Activated CD4-positive, CD25-positive, alpha-beta regulatory T cell treated with anti-CD3 and anti-CD28 coated beads, Interleukin-2, amount 50 U/mL, for 24 hours (primary cell): ENCODE measurements at places on chromosomes 1 and 21.
A peak's percentile ranks its signal among the peaks of the same experiment; 100 is the strongest.

- no peak for ATAC-seq
Measured at GRCh38 chr1:208205216-208206013, 38.8 kb downstream of the PLXNA2 start.

DNA sequence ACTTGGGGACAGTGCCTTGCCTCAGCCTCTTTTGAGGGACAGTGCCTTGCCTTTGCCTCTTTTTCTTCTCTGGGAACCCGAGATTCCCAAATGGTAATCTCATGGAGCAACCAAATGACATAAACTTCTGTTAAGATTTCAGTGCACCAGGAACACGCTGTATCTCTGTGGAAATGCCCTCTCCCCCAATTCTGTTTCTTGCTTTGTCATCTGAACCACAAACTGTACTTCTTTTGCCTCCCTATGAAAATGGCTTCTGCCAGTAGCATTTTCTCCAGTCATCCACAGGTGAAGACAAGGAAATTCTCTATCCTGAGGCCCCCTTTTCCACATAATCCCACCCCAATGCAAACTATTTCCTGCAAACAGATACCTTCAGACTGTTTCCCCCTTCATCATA, 66.3 kb downstream of the OMA1 start:
- no peak for ATAC-seq

- ATAC-seq = peak; percentile 88
Measured at GRCh38 chr1:172089768-172090510, 248.6 kb downstream of the DNM3 start.

DNA sequence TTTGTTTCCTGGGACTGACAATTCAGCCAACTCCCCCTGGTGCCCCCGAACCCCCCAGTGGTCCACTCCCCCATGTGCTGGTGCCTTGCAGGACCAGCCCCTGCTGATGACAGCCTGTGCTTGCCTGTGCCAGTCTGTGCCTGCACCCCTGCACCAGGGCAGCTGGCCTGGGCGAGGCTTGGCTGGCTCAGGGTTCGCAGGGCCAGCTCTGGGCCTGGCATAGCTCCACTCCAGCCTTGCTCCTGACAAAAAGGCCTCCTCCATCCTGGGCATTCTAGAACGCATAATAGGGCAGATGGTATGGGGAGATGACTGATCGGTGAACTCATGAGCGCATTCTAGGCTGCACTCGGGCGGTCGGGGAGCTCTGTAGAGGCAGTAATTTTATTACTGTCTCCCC, 5.4 kb downstream of the CNTN2 start:
- ATAC-seq = no peak

GRCh38 chr1:30889511-30889910, 19.0 kb downstream of the SDC3 start:
- ATAC-seq = no peak

DNA sequence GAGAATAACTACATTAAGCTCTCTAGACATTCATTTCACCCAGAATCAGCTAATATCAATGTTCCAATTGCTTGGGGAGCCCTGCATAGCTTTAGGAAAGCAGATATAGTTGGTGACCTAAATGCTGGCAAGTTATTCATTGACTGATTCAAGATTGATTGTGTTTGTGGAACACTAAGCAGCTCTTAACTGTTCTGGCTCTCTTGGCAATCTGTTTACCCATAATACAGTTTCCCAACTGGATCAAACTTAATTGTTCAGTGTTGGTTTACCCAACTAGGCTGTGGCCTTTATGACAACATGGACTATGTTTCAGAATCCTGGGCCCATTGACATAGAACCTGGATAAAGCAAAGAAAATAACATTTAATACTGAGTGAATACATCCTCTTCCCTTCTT, 83.7 kb downstream of the NRDC start:
- ATAC-seq = no peak

DNA sequence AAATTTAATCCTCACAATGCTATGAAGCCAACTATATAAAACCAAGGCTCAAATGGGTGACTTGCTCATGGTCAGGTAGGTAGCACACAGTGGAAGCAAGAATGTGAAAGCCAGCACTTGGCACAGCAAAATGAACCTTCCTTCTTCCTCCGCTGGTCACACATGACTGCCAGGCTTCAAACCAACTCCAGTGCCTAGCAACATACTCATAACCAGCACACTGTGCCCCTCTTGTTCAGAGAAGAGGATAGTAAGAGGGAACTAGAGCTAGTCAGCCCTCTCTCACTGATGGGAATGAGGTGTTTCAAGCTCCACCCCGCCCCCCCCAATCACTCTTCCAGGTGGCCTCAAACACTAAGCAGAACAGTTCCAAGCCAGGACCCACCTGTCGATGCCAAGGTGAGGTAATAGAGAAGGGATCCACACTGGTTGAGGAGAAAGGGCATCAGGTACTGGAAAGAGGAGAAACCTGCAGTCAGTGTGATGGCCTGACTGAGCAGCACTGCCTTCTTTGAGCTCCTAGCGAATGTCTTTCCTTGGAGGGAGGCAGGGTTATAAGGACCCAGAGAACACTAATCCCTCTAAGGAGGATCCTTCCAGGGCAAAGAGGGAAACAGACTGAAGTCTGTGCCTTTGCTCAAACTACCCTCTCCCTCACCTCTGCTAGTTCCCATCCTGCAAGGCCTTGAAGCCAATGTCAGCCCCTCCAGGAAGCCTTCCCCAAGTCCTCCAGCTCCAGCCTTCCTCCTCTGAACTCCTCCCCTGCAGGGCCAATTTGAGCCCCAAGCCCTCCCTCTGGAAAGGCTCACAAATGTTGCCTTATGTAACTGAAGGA, 1.2 kb downstream of the TMEM234 start:
- ATAC-seq = no peak

GRCh38 chr21:25246546-25246945, 360.7 kb downstream of the MRPL39 start:
- no peak for ATAC-seq

DNA sequence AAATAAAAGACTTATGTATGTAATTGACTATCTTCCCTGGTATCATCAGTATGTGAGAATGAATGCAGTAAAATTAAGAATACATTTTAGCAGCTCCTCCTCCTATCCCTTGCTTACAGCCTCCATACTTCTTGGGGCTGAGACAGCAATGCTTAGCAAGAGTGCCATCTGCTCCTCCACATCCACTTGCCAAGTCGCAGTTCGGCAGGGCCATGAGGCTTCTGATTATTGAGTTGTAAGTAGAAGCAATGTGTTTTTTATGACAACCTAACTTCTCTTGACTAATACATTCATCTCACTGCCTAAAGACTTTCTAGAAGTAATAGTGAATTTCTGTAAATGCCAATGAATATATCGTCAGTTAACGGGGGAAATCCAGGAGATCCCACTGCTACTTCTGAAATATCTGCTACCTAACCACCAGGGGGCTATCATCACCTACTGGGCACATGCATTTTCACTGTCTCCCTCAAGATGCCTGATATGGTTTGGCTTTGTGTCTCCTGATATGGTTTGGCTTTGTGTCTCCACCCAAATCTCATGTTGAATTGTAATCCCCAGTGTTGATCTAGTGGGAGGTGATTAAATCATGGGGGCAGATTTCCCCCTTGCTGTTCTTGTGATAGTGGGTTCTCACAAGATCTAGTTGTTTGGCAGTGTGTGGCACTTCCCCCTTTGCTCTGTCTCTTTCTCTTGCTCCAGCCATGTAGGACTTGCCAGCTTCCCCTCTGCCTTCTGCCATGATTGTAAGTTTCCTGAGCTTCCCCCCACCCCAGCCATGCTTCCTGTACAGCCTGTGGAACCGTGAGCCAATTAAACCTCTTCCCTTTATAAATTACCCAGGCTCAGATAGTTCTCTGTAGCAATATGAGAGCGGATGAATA, 59.6 kb downstream of the EXTL2 start:
- no peak for ATAC-seq

DNA sequence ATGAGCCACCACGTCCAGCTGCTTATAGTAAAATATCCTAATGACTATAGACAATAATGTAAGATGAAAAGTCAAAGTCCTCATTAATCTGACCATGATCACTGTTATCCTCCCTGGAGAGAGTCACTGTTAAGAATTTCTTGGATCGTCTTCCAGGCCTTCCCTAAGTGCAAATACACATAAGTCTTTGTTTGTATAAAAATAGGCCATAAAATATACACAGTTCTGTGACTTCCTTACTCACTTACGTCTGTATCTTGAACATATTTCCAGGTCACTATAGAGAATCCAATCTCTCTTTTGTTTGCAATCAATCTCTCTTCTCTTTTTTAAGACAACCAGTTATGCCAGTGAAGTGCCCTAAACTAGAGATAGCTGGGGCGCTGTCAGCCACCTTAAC, 89.1 kb upstream of the LYST start:
- ATAC-seq = no peak

DNA sequence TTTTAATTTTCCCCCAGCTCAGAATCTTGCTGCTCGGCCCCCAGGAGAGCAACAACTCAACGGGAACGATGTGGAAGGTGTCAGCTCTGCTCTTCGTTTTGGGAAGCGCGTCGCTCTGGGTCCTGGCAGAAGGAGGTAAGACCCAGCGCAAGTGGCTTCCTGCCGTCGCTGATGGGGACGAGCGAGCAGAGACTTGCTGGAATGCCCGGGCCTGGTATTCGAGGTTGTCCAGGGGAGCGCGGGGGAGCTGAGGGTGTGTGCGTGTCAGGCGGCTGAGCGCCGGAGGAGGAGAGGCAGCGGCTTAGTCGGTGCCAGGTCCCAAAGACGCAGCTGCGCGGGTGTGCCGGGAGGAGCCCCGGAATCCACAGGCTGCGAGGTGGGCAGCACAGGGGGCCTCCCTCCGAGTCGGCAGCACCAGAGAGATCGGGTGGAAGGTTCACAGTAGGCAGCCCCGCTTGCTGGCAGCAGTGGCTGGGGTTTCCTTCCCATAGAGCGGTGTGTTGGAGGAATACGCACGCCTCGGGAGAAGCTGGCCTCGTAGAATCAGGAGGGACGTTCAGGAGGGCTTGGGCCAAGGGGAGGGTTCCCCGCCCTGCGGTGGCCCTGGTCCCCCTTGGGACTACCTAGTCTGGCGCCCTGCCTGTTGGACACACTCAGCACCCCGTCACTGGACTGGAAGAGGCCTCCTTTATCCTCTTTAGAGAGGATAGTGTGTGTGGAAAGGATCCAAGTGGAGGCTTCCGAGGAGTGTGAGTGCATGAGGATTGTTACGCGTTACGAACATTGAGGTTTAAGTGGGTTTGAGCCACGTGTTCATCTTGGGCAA, 547 bp downstream of the PDPN start:
- ATAC-seq = no peak

GRCh38 chr1:116508984-116509980, 61.5 kb downstream of the CD58 start:
- peak; percentile 53 for ATAC-seq

DNA sequence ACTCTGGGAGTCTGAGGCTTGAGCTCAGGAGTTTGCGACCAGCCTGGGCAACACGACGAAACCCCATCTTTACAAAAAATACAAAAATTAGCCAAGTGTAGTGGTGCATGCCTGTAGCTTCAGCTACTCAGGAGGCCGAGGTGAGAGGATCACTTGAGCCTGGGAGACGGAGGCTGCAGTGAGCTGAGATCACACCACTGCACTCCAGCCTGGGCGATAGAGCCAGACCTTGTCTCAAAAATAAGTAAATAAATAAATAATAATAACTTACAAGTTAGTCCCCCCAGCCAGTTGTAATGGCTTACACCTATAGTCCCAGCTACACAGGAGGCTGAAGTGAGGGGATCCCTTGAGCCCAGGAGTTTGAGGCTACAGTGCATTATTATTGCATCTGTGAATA, 21.7 kb upstream of the BTG2 start:
- no peak for ATAC-seq
